Liver (tissue), 10 donors: ENCODE measurements at places on chromosomes 13 and 19. TPM values are rescaled to one million over a fixed set of nuclear protein-coding genes. Genes with fewer than 3 reads are reported as not detected.

GRCh38 chr13:47146136-47146535 is 249.3 kb upstream of the HTR2A start:
- no peak for DNase-seq
- H3K4me1 ChIP-seq = peaks cover 9% of the 10 kb centered on the region

- peak overlapping the region; percentile 90 for H3K27ac ChIP-seq
- H3K27me3 ChIP-seq = no peaks in the 10 kb centered on the region
- no peak for DNase-seq
- H3K4me3 ChIP-seq = peak overlapping the region; percentile 55
Observed at GRCh38 chr19:1283207-1283916, 2.3 kb upstream of the EFNA2 start.

- no peaks in the 10 kb centered on the region for H3K36me3 ChIP-seq
- H3K4me1 ChIP-seq = peaks cover 19% of the 10 kb centered on the region
- no peaks in the 10 kb centered on the region for H3K27me3 ChIP-seq
- H3K27ac ChIP-seq = no peak overlapping the region
- H3K4me3 ChIP-seq = no peak overlapping the region
- DNase-seq = no peak
Observed at GRCh38 chr19:46196410-46197124, 33.0 kb upstream of the IGFL1 start.

- no peak for DNase-seq
- H3K4me1 ChIP-seq = peaks cover 27% of the 10 kb centered on the region
- no peaks in the 10 kb centered on the region for H3K36me3 ChIP-seq
- H3K27me3 ChIP-seq = no peaks in the 10 kb centered on the region
Observed at GRCh38 chr13:40777809-40778175, 6.8 kb upstream of the MRPS31 start.

GRCh38 chr13:44646044-44646443 is 69.9 kb upstream of the TSC22D1 start:
- H3K4me3 ChIP-seq = no peak overlapping the region
- no peak overlapping the region for H3K27ac ChIP-seq
- no peaks in the 10 kb centered on the region for H3K4me1 ChIP-seq
- H3K36me3 ChIP-seq = no peaks in the 10 kb centered on the region
- no peak for DNase-seq

DNA sequence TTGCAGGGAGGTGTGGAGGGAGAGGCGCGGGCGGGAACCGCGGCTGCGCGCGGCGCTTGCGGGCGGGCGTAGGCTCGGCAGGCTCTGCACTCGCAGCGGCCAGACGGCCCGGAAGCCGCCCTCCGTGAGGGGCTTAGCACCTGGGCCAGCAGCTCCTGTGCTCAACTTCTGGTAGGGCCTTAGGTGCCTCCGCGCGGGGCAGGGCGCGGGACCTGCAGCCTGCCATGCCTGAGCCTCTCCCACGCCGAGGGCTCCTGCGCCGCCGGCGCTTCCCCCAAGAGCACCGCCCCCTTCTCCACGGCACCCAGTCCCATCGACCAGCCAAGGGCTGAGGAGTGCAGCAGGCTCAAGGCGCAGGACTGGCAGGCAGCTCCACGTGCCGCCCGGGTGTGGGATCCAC is 940.8 kb upstream of the PCDH9 start:
- H3K4me1 ChIP-seq = no peaks in the 10 kb centered on the region
- H3K4me3 ChIP-seq = no peak overlapping the region
- no peak for DNase-seq
- H3K27ac ChIP-seq = no peak overlapping the region
- no peaks in the 10 kb centered on the region for H3K27me3 ChIP-seq

ZNF69 gene
- 12.0 TPM for total RNA-seq
